ENCODE measurements at places on chromosomes 11 and 22. TPM values are rescaled to one million over a fixed set of nuclear protein-coding genes. Genes with fewer than 3 reads are reported as not detected.

DNA sequence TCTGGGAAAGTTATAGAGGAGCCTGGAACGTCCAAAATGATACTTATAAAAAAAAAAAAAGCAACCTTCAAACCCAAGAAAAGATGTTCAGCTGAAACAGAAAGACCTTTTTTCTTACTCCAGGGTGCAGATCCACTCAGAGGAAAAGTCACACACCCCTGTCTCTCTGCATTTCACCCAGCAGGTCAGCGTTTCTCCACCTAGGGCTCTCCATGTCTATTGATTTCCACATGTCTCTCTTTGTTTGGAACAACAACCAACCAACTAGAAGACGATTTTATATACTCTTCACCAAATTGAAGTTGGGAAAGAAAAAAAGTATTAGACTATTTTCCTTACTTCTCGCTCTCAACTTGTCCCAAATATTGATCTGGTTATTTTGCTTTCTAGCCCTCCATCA, 42.2 kb upstream of the BLID start:
- no peak for DNase-seq

GRCh38 chr22:31898926-31899325, 45.4 kb upstream of the YWHAH start:
- no peak for DNase-seq

- DNase-seq: no peak
Measured at GRCh38 chr11:11213117-11213516, 139.9 kb downstream of the CSNK2A3 start.

The IGSF9B gene
- total RNA-seq: 22.3 TPM

The SOX6 gene
- 7.5 TPM for total RNA-seq

Measured in stomach (tissue), 19 donors.